ENCODE measurements at places on chromosomes 1 and 21.
A peak's percentile ranks its signal among the peaks of the same experiment; 100 is the strongest.

- ATAC-seq, result peak; percentile 77
Measured at GRCh38 chr1:37602750-37603694, 7.3 kb upstream of the GNL2 start.

- no peak for ATAC-seq
Measured at GRCh38 chr1:203478231-203478630, 2.6 kb downstream of the PRELP start.

DNA sequence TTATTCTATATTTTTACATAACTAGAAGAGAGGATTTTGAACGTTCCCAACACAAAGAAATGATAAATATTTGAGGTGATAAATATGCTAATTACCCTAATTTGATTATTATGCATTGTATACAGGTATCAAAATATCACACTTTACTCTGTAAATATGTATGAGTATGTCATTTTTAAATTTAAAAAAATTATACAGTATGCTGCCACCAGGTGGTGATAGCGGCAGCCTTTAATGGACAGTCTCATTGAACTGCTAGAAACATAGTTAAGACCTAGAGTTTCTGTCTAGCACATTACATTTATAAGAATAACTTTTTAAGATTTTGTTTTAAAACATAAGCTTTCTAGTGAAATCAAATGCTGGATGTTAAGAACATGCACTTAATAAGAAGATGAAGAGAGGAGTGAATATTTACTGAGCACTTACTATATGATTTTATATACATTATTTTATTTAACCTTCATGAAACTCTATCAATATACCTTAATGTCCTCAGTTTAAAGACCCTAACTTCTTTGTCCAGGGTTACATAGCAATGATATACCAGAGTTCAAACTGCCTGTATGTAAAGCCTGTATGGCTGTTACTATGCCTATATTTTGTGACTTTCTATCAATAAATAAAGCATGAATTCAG, 207.1 kb downstream of the NUF2 start:
- no peak for ATAC-seq

GRCh38 chr1:6096243-6097116, 50.8 kb downstream of the KCNAB2 start:
- no peak for ATAC-seq

DNA sequence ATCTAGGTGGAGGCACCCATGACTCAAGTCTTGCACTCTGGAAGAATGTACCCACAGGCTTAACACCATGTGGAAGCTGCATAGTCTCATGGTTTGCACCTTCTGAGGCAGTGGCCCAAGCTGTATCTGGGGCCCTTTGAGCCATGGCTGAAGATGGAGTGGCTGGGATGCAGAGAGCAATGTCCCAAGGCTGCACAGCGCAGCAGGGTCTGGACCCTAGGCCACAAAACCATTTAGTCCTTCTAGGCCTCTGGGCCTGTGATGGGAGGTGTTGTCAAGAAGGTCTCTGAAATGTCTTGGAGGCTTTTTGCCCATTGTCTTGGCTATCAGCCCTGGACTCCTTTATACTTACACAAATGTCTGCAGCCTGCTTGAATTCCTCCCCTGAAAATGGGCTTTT, 21.4 kb upstream of the FCRL3 start:
- no peak for ATAC-seq

DNA sequence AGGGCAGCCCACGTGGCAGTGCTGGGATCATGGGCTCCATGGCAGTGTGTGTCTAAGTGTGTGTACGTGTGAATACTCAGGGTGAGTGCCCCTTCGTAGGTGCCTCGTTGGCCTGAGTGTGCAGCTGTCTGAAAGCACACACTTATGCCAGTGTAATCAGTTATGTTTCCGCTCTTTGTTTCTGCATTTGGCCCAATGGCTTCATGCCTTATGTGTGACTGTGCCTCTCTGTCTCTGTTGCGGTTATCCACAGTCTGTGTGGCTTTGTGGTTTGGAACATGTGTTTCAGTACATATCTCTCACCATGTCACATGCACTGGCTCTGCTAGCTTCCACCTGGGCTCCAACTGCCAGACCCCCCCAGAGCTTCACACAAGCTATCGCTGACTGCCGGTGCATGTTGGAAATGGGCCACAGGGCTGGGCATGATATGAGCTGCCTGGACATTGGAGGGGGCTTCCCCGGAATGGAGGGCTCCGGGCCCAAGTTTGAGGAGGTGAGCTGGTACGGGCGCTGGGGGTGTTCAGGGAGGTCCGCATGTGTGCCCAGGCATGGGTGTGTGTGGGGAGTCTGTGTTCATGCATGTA, 70.3 kb upstream of the TINAGL1 start:
- peak; percentile 23 for ATAC-seq

- no peak for ATAC-seq
Measured at GRCh38 chr21:42638266-42638863, 15.1 kb upstream of the PDE9A start.

Measured in motor neuron (in vitro differentiated cells).